A549 treated with Mapracorat at 1 μM for 4 hours (cell line): ENCODE measurements at places on chromosomes 6 and 20. TPM values are rescaled to one million over a fixed set of nuclear protein-coding genes. Genes with fewer than 3 reads are reported as not detected.

The LPA gene
- 0.02 to 0.17 TPM (median 0.06 TPM) in 4 of 5 replicates, not detected in the other for total RNA-seq

The OPN5 gene
- not detected in 5 replicates for total RNA-seq

The PKIB gene
- total RNA-seq: 0.51 to 1.0 TPM (median 0.54 TPM) in 5 replicates

The CNBD2 gene
- 5.6 to 6.9 TPM (median 6.8 TPM) in 5 replicates for total RNA-seq

The GLP1R gene
- total RNA-seq: not detected in 5 replicates

The LBP gene
- 0.98 to 1.9 TPM (median 1.2 TPM) in 5 replicates for total RNA-seq

The ANKRD66 gene
- not detected in 5 replicates for total RNA-seq

The DBNDD2 gene
- total RNA-seq: 26.1 to 30.6 TPM (median 27.3 TPM) in 5 replicates

The COL9A3 gene
- total RNA-seq: 0.33 to 0.96 TPM (median 0.66 TPM) in 5 replicates

The FAM83D gene
- 55.3 to 72.1 TPM (median 65.2 TPM) in 5 replicates for total RNA-seq

The FOXS1 gene
- total RNA-seq: 0.17 to 0.86 TPM (median 0.61 TPM) in 5 replicates

The MTFR2 gene
- total RNA-seq: 11.7 to 12.4 TPM (median 12.0 TPM) in 5 replicates

The MCCD1 gene
- total RNA-seq: not detected in 5 replicates

The SLC13A3 gene
- not detected in 5 replicates for total RNA-seq

The SRSF12 gene
- 1.0 to 2.0 TPM (median 1.9 TPM) in 5 replicates for total RNA-seq

The PAQR8 gene
- total RNA-seq: 0.91 to 1.5 TPM (median 1.1 TPM) in 5 replicates

The PLCB4 gene
- total RNA-seq: 13.4 to 19.5 TPM (median 17.4 TPM) in 5 replicates

The PLA2G7 gene
- not detected in 5 replicates for total RNA-seq

The NFYA gene
- total RNA-seq: 10.8 to 14.1 TPM (median 12.0 TPM) in 5 replicates

The GPSM3 gene
- total RNA-seq: 0.29 to 0.50 TPM (median 0.33 TPM) in 5 replicates

The SYCP2 gene
- total RNA-seq: 0.12 to 0.62 TPM (median 0.36 TPM) in 5 replicates

The SLC32A1 gene
- not detected in 5 replicates for total RNA-seq

The C6orf15 gene
- not detected in 5 replicates for total RNA-seq

The PTCHD4 gene
- total RNA-seq: 0.06 to 0.07 TPM (median 0.07 TPM) in 3 of 5 replicates, not detected in the others

The ARFGEF3 gene
- 0.43 to 0.69 TPM (median 0.49 TPM) in 5 replicates for total RNA-seq

The TBXT gene
- not detected in 5 replicates for total RNA-seq

The NMBR gene
- not detected in 5 replicates for total RNA-seq

The NNAT gene
- not detected in 5 replicates for total RNA-seq

The LINC00237 gene
- not detected in 5 replicates for total RNA-seq

The FAM209A gene
- total RNA-seq: 0.28 to 0.43 TPM (median 0.30 TPM) in 4 of 5 replicates, not detected in the other

The CYB5R4 gene
- 19.0 to 25.9 TPM (median 22.8 TPM) in 5 replicates for total RNA-seq

The MYB gene
- 0.57 to 1.2 TPM (median 0.77 TPM) in 5 replicates for total RNA-seq

The SLC22A7 gene
- not detected in 5 replicates for total RNA-seq

The SNRPB gene
- total RNA-seq: 887 to 1,036 TPM (median 1,008 TPM) in 5 replicates

The FARS2 gene
- total RNA-seq: 9.2 to 11.9 TPM (median 11.0 TPM) in 5 replicates

The NOL4L gene
- 9.3 to 12.8 TPM (median 12.7 TPM) in 5 replicates for total RNA-seq

The SLCO4A1 gene
- total RNA-seq: 9.2 to 14.1 TPM (median 11.9 TPM) in 5 replicates

The DNAAF9 gene
- 5.2 to 7.3 TPM (median 6.4 TPM) in 5 replicates for total RNA-seq
